Myocyte (in vitro differentiated cells): ENCODE measurements at places on chromosomes 5 and 9. TPM values are rescaled to one million over a fixed set of nuclear protein-coding genes. Genes with fewer than 3 reads are reported as not detected.

- DNase-seq, result peak; percentile 29
These were observed 402.3 kb upstream of the CHD1 start for GRCh38 chr5:99331061-99331460.

- no peak for DNase-seq
These were observed 440.0 kb upstream of the MPDZ start for GRCh38 chr9:13719446-13719845.

DNA sequence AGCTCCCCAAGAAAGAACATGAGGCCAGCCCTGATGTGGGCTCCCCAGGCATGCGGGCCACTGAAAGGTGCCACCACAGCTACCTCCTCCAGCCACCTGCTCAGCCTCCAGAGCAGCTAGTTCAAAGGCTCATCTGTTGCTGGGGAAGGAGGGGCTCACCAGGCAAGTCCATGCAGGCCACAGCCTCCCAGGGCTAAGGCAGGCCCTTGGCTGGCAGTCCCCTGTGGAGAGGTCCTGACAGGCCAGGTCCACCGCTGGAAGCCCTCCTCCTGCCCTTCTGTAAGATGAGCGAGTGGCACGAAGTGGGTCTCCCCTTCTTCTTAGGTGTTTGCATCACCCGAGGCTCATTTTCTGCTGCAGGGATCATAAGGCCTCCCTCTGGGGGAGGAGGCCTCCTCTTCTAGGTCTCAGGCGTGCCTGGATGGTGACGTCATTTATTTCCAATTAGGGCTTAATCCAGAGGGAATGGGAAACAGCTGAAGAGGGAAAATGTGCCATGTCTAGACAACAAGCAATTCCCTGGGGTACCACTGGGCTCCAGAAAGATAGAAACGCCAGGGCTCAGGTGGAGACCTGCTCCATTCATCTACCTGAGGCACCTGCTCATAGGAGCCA, 91.6 kb downstream of the CFAP90 start:
- DNase-seq, result no peak

PLCXD3 gene
- not detected in 2 replicates for total RNA-seq

PPWD1 gene
- 24.2 and 25.4 TPM in 2 replicates for total RNA-seq

DNA sequence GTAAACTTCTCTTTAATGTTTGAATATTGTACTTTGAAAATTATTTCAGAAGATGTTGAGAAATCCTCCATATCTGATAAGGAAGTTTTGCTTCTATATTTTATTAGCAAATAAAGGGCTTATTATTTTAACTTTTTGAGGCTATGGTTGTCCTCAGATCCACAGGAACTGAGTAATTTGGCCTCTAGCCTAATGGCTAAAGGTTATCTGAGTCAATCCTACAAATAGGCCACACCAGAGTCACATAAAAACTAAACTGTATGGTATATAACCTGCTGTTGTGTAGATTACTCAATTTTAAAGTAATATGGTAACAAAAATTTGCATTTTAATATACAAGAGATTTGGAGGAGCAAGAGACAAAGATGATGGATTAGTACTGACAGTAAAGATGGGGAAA, 549.2 kb upstream of the GRAMD2B start:
- DNase-seq, result no peak

GRCh38 chr5:16921211-16921610, 14.9 kb downstream of the MYO10 start:
- DNase-seq, result no peak

DNA sequence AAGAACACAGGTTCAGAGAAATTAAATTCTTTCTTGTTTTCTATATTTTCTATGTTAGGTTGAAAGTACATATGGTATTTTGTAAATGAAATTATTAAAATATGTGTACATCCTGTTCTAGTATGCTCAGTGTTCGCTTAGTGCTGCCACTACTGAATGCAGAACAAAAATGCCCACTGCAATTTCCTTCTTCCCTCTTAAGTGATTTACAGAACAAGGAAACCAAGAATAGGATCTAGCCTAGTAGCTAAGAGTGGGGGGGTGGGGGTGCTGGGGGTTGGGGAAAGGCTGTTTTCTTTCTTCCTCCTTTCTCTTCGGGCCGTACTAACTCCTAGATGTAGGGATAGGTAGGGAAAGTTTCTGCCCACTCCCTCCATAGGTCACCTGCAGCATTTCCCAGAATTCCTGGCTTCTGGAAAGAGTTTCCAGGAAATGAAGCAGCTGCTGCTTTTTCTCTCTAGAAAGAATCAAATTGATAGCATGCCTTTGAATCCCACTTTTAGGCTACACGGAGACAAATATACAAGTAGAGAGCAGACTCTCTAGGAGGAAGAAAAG, 15.7 kb downstream of the SPATA9 start:
- no peak for DNase-seq

- peak; percentile 49 for DNase-seq
These were observed 253.1 kb downstream of the PDE4D start for GRCh38 chr5:59640411-59640810.

SPINK7 gene
- total RNA-seq, result not detected in 2 replicates

GRCh38 chr5:168346417-168346816, 55.0 kb downstream of the WWC1 start:
- DNase-seq, result no peak

DNA sequence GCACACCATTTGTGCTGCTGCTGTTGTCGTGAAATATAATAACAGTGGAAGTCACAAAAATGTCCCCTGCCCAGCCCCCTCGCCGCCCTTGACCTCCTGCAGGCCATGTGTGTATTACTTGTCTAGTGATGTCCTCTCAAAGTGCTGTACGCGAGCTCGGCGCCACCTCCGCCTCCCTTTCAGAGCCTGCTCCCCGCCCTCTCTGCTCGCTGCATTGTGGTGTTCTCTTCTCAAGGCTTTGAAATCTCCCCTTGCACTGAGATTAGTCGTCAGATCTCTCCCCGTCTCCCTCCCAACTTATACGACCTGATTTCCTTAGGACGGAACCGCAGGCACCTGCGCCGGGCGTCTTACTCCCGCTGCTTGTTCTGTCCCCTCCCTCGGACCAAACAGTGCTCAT, 14.7 kb upstream of the CFAP157 start:
- DNase-seq, result no peak

PRLR gene
- total RNA-seq, result not detected in 2 replicates

DNA sequence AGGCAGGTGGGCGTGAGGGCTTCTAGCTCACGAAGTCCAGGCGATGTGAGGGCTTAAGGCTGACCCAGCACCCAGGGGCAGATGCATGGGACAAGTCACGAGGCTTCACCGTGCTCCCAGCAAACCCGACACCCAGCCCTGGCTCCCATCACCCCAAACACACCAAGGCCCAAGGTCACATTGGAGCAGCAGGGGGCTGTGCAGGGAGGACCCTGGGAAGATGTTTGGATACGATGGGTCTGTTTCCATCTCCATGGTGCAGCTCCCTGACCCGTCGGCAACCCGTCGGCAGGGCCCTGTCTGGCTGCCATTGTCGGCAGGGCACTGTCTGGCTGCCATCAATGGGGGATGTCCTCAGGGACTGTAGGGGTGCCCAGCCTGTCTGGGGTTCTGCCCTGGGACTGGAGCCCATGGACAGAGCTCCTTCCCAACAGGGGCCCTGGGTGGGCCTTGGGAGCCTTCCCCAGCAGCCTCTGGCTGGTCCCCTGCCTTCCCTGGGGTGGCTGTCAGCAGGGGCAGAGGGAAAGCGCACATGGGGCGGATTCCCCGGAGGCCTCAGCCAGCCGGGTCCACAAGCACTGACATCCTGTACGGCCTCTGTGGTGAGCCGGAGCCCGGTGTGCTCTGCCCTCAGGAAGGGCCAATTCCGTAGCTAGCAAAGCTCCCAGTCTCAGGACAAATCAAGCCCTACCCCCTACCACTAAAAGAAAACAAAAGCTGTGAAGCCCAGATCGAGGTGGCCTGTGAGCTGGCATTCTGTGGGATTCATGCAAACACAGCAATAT, 47.1 kb downstream of the NACC2 start:
- no peak for DNase-seq

DNA sequence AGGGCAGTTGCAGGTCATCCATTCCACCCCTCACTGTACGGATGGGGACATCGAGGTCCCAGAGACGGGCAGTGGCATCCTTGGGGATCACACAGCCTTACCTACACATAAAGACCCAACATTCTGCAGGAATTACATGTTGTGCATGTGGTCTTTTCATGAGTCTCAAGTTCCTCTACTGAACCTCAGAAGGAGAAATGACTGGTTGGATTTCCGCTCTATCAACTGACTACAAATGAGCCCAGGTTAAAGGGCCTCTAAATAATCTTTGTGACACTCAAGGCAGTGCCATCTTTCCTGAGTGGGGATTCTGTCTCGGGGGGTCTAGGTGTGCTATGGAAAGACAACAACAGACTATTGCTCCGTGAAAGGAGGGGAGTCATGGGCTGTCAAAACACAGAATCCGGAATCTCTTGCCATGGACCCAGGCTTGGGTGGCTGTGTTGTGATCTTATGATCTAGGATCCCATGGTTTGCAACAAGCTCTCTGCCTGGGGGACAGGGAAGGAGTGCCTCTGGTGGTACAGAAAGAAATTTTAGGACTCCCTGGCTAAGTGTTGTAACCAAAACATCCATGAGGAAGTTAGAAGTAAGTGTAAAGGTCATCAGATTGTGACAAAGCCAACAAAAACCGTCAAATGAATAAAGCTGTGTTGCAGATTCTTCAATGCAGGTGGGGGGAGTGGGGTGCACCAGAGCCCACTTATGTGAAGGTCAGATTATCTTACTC, 1.9 kb upstream of the SLC31A2 start:
- no peak for DNase-seq

GRCh38 chr5:63961125-63961597, 1.1 kb downstream of the HTR1A start:
- DNase-seq, result no peak

ADAMTSL2 gene
- 4.7 and 8.1 TPM in 2 replicates for total RNA-seq

DNA sequence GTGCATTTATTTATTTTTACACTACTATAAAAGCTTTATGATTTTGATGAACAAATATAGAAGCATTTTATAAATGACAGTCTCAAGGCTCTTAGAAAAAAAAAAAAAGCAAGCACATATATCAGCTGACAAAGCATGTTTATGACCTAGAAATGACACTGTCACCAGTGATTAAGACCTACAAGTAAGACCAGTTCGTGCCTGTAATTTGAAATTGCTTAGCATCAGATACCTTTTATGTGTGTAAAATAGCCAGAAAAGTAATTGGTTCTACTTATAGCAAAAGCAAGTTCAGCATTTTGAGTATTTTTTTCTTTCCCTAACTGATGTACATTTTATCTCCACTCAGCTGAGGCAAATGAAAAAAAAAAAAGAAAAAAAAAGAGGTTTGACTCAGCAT, 808.4 kb downstream of the CDH18 start:
- no peak for DNase-seq

PRDM9 gene
- not detected in 2 replicates for total RNA-seq

RAB3C gene
- not detected in 2 replicates for total RNA-seq

MCC gene
- 10.2 and 12.0 TPM in 2 replicates for total RNA-seq

- DNase-seq, result peak; percentile 17
These were observed 52.1 kb upstream of the RGMB start for GRCh38 chr5:98721231-98721928.

- DNase-seq, result no peak
These were observed 57.0 kb upstream of the FCN2 start for GRCh38 chr9:134823623-134824022.

DNA sequence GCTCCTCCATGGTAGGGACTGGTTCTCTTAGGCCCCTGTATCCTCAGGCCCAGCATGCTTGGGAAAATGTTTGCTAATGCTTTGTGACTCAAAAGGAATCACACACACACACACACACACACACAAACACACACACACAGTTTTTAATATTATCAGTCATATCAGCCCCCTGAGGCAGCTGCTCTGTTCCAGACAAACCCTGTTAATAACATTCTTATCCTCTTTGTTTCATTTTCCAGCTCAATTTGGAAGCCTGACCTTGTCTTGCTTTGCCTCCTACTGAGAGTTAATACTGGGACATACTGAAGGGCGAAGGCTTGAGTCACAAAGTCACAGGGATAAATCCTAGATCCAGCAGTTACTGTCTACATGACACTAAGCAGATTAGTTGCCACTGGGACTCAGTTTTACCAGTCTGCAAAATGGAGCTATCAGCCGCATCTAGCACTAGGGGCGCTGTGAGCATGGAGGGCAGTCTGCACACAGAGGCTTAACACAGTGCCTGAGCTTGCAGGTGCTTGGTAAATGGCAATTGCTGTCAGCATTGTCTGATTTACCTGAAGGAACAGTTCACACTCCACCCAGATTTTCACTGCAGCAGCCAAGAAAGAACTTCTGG, 37.1 kb upstream of the KCNMB1 start:
- DNase-seq, result no peak

- peak; percentile 64 for DNase-seq
These were observed 306.3 kb upstream of the KCNN2 start for GRCh38 chr5:114055318-114056184.

GRCh38 chr5:142484821-142485387, 160.1 kb upstream of the SPRY4 start:
- peak; percentile 65 for DNase-seq

PGM5 gene
- 1.2 and 2.2 TPM in 2 replicates for total RNA-seq

- DNase-seq, result no peak
These were observed 65.6 kb downstream of the GNA14 start for GRCh38 chr9:77582525-77582924.

DNA sequence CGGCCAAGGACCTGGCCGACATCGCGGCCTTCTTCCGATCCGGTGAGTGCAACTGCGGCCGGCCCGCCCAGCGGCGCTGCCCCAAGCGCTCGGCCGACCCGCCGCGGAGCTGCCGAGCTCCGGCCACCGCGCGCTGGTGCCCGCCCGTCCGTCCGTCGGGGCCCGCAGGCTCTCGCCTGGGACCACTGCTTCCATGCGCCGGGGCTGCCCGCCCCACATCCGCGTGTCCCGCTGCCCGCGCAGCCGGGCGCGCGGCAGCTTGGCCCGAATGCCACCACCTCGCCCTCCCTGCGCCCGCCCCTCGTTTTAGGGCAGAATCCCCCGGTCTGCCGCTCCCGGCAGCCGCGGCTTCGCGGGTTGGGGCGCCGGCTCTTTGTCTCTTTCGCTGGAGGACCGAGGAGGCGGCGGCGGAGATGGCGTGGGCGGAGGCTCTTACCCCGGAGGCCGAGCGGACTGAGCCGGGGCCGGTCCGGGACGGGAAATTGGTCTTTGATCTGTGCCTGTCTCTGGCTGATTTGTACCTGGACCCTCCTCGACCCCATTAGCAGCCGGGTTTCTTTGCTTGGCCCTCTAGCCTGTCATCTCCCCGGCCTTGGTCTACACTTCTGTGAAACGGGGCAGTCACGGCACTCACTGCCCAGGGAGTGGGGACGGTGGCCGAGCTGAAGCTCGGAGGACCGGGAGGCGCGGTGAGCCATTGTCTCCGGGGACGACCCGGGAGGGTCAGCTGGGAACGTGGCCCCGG, 871 bp downstream of the TRIO start:
- DNase-seq, result peak; percentile 43

GRCh38 chr9:108618906-108619550, 236.8 kb downstream of the ACTL7B start:
- DNase-seq, result peak; percentile 52

GRCh38 chr5:109996246-109996645, 306.5 kb downstream of the MAN2A1 start:
- DNase-seq, result no peak

SIT1 gene
- total RNA-seq, result not detected in 2 replicates

QSOX2 gene
- total RNA-seq, result 18.2 and 20.7 TPM in 2 replicates

- no peak for DNase-seq
These were observed 156.2 kb upstream of the NR3C1 start for GRCh38 chr5:143559586-143560109.

- no peak for DNase-seq
These were observed 224.9 kb downstream of the CACNA1B start for GRCh38 chr9:138102246-138103051.

GRCh38 chr5:91070761-91071550, 312.2 kb downstream of the ARRDC3 start:
- DNase-seq, result no peak
